T-helper 2 cell treated with Interferon-gamma antibody and Interleukin-4, amounts not matched to agents 5 μg/mL and 100 μg/mL, for 36 hours (primary cell): ENCODE measurements at places on chromosomes 1 and 21.
A peak's percentile ranks its signal among the peaks of the same experiment; 100 is the strongest.

GRCh38 chr1:36076979-36077573 lies 6.8 kb upstream of the TEKT2 start:
- no peak for DNase-seq

DNA sequence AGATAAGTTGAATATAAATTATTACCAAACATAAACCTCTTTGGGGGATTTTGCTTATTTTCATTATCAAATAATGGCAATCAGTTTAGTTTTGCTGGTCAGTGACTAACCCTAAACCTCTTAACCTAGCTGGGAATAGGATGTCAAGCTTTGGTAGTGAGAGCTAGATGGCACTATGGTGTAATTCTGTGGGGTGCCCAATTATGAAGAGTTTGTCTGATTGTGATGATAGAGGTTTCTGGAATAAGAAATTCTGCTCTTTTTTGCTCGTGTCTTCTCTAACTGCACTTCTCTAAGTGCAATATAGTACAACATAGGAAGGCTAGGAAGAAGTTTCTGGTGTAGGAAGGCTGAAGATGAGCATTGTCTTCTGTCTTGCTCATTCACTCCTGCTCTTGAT lies 59.8 kb downstream of the XCL1 start:
- no peak for DNase-seq

- no peak for DNase-seq
Observed at GRCh38 chr1:178294654-178295053, 200.8 kb downstream of the RASAL2 start.

DNA sequence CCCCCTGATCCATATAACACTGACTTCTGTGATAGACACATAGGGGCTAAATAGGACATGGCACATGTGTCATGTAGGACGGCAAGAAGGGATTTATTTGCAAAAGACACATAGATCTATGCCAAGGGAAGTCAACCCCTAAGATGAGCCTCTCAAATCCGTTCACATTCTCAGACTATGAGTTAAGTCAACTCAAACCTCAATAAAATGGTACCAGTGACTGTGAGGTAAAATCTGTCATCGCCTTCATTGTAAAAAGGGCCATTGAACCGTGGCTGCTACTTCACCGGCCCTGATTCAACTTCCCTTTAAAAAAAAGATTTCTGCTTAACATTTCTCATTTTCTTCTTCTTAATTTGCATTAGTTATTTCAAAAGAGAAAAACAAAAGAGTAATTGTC lies 144.0 kb downstream of the ZNF281 start:
- DNase-seq: no peak

- no peak for DNase-seq
Observed at GRCh38 chr1:104100115-104100514, 350.4 kb downstream of the AMY1C start.

DNA sequence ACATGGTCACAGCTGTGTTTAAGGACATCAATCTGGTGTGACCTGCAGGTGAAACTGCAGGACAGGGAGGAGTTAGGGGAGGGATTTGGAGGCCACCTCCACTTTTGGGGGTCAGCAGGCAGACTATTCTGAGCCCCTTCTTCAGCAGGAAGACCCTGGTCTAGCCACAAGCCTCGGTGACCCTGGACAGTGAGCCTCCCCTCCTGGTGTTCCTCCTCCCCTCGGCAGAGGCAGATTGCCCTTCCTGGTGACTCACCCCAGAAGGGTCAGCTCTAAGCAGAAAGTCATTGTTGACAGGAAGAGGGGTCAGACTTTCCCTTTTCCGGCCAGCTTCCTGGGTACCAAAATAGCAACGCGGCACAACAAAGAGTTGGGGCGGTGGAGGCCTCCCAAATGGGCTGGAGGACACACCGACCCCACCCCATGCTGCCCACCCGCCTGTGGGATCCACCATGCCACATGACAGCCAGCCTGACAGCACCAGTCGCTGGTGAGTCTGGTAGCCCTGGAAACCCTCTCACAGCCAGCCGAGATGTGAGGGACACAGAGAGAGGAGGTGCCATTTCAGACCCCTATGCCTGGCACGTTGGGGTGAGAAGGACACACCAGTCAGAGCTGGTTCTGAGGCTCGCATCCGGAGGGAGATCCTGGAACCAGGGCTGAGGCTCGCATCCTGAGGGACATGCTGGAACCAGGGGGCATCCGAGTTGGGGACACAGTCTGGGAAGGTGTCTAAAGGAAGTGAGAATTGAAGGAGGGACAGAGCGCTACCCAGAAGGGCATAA lies 14.7 kb upstream of the CSF1 start:
- DNase-seq: peak; percentile 59

- DNase-seq: no peak
Observed at GRCh38 chr1:197942042-197942441, 24.9 kb downstream of the LHX9 start.

- DNase-seq: no peak
Observed at GRCh38 chr1:159866066-159866465, 3.6 kb upstream of the VSIG8 start.

GRCh38 chr1:9186082-9186859 lies 48.3 kb upstream of the H6PD start:
- no peak for DNase-seq

GRCh38 chr1:226126824-226127569 lies 59.5 kb downstream of the ACBD3 start:
- no peak for DNase-seq

DNA sequence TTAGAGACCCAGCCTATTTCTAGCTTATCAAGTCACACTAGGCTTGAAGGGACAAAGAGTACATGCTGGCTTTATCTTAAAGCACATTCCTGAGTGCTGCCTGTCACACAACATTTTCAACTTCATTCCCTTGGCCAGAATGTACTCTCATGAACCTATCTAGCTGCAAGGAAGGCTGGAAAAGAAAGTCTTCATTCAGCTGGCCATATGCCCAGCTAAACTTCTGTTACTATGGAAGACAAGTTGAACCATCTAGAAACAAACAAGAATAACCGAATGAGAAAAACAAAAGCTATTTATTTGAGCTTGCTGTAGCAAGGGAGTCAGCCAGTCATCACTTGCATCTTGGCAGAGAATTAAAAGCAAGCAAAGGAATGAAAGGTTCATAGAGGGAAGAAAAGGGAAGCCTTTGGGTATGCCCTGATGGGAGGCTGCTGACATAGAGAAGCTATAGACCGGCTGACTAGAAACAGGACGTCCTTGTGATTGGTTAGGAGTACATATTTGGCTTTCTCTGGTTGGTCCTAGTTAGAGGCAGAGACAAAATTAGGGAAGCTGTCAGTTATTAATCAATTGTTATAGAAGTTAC lies 108.4 kb downstream of the NEK7 start:
- DNase-seq: no peak

GRCh38 chr1:35264871-35265270 lies 3.6 kb upstream of the ZMYM4 start:
- no peak for DNase-seq

DNA sequence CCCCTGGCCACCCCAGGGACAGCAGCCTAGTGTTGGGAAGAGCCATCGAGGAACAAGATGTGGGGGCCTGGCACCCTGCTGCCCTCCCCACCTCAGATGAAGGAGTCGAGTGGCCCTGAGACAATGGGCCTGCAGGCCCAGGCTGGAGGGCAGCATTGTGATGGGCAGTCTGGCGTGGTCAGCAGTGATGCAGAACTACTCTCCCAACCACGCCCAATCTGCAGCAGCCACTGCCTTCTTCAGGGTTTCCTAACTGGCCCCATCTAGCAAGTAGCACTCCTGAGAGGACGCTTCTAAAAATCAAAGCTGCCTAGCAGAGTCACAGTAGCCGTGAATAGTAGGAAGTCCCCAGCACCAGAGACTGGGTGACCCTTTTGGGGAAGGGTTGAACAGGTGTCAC lies 18.5 kb downstream of the CDCP2 start:
- DNase-seq: no peak

GRCh38 chr1:180188091-180188506 lies 33.4 kb downstream of the QSOX1 start:
- DNase-seq: no peak

DNA sequence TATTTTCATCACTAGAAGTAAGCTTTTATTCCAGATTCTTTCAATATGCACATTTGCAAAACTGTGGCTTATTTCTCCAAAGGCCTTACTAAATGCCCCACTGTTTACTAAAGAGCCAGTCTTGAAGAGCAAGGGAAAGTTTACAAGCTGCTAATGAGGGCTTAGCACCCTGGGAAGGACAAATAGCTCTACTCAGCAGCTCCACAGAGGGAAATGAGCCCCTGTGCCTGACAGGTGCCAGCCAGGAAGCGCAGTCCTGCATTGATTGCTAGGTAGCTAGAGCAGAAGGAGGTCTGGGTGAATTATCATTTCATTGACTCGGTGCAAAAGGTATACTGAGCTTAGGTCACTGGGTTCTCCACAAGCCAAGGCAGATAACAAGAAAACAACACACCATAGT lies 307.0 kb downstream of the SETD4 start:
- no peak for DNase-seq

GRCh38 chr21:17560377-17561025 lies 47.7 kb downstream of the CXADR start:
- DNase-seq: no peak

- DNase-seq: no peak
Observed at GRCh38 chr1:193260056-193260745, 73.8 kb upstream of the B3GALT2 start.

GRCh38 chr1:30656171-30656940 lies 67.0 kb downstream of the MATN1 start:
- DNase-seq: no peak

GRCh38 chr1:54136963-54137533 lies 15.8 kb downstream of the CDCP2 start:
- no peak for DNase-seq

GRCh38 chr1:158204458-158204827 lies 23.7 kb downstream of the CD1D start:
- DNase-seq: no peak

- DNase-seq: no peak
Observed at GRCh38 chr1:198364471-198364870, 176.0 kb downstream of the ATP6V1G3 start.

- no peak for DNase-seq
Observed at GRCh38 chr1:115336741-115337140, 1.3 kb downstream of the NGF start.

- DNase-seq: no peak
Observed at GRCh38 chr1:199931666-199932377, 95.7 kb upstream of the NR5A2 start.

GRCh38 chr21:27257908-27258556 lies 291.1 kb upstream of the ADAMTS5 start:
- no peak for DNase-seq

- DNase-seq: no peak
Observed at GRCh38 chr1:99665212-99665611, 19.3 kb downstream of the PALMD start.

DNA sequence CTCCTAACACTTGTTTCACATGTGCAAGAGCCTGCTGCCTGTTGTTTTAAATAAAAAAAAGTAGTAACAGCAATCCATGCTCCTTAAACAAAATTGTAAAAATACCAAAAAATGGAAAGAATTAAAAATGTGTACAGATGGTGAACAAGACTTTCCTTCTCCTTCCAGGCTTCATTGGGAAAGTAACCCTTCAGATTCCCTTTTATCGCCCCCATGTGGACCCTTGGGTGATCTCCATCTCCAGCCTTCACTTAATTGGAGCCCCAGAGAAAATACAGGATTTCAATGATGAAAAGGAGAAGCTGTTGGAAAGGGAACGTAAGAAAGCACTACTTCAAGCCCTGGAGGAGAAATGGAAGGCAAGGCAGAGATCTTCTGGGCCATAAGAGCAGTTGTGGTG lies 14.2 kb downstream of the VPS13D start:
- no peak for DNase-seq

GRCh38 chr1:221117133-221117532 lies 237.9 kb downstream of the HLX start:
- no peak for DNase-seq

DNA sequence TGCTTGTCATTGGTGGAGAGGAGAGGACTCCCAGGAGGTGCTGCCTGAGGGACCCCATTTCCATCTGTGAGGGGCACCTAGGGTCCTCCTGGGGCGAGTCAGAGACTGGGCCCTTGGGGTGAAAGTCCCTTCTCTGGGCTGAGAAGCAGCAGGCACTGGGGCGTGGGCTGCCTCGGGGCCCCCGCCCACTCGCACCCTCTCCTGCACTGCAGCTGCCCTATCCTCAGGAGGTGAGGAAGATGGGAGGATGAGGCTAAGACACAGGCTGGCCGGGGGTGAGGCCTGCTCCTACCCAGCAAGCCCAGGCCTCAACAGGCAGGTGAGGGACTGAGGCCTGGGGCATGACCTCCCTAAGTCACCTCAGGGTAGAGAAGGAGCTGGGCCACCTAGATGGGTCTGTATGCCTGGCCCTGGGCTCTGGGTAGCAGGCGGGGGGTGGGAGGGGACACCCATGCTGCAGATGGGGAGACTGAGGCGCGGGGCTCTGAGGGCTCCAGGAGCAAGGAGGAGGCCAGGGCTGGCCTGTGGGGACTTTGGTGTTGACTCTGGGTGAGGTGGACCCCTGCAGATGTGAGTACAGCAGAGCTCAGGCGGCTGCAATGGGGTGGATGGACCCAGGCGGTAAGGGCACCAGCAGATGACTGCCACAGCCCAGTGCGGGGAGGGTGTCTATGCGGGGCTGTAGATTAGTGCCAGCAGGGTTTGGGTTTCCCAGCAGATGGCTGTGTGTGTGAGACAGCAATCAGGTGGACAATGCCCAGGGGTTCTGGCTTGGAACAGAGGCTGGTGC lies 10.4 kb upstream of the ZNF669 start:
- DNase-seq: no peak

GRCh38 chr1:5950994-5951785 lies 41.0 kb downstream of the NPHP4 start:
- no peak for DNase-seq

DNA sequence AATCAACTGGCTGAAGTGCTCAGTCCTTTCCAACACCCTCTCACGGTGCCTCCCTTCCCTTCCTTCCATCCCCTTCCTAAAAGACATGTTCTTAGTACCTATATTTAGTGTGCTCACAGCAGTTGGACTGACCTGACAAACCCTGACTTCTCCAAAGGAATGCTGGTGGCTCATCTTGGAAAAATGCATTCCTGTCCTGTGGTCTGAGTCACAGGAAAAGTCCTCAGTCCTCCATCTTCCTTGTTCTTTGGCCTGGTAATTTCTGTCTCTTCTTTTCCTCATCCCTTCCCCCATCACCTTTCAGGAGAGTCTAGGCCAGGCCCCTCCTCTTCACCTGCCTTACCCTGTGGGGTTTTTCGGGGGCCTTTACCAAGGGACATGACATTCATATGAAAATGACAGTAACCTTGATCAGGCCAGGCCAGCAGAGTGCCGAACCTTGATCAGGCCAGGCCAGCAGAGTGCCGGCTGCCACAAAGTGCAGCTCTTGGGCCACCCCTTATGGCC lies 7.2 kb downstream of the ATP1B1 start:
- no peak for DNase-seq

- no peak for DNase-seq
Observed at GRCh38 chr1:198638894-198639635, at the start of gene PTPRC. PTPRC (plus strand) TSS chr1:198639040; CDS start chr1:198639269, 229 bp downstream.

GRCh38 chr1:66984491-66984890 lies 59.7 kb downstream of the MIER1 start:
- no peak for DNase-seq
